ENCODE measurements at places on chromosomes 1 and 21.
A peak's percentile ranks its signal among the peaks of the same experiment; 100 is the strongest.

DNA sequence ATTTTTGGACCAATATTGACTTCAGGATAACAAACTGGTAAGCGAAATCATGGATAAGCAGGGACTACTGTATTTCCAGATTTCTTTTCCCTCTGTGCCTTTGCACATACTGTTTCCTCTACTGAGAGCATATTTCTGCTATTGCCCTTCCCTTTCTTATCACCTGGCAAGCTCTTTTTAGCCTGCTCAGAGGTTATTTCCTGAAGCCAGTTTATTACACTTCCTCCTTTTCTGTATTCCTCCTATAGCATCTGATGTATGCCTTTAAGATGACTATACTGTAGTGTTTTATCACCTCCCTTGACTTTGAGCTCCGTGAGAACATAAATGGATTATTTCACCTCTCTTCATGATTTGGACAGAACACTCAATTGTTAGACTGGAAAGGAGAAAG, 49.0 kb downstream of the MAGI3 start:
- DNase-seq, result no peak

DNA sequence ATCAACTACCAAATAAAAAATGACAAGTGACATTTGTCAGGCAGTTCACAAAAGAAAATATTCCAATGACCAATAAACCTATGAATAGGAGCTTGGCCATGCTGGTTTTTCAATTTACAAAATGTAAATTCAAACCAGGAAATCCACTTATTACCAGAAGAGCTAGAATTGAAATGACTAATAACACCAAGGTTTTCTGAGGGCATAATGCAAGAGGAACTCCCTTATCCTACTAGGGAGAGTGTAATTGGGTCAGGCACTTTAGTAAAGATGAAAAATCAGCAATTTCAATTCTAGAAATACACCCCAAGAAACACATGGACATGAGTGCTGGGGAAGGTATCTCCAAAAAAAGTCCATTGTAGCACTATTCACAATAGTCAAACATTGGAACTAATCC, 16.7 kb upstream of the TIAM1 start:
- DNase-seq, result no peak

DNA sequence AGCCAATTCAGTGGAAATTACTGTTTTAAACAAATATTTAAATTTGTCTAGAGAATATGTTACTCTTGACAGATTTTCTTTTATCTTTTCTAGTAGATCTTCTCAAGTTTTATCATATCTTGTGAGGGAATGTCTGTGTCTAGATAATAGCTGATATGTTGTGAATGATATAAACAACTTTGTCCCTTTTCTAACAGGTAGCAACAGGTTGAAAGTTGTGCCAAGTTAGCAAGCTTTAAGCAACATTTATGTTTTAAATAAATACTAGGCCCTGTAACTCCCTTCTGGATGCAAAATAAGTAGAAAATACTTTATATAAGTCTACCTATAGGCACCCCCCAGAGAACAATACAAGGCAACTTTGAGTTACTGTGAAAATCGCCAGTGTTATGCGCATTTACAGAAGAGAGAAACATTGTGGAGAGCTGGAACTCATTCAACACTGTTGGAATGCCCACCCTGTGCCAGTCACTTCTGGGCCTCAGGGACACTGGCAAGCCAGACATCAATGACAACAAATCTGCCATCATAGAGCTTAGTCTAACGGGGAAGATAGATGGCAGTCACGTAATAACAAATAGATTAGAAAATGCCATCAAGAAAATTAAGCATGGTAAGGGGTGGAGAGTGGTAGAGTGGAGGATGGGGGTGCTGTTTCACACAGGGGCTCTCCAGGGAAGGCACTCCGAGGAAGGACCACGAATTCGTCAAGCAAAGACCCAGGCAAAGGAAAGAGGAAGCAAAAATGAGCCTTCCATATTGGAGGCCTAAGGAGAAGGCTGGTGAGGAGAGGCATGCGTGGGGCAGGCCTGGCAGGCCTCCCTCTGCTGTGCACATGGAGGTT, 4.4 kb downstream of the MAP3K21 start:
- no peak for DNase-seq

- DNase-seq, result no peak
These were observed 41.6 kb upstream of the SLC45A1 start for GRCh38 chr1:8276173-8276914.

- DNase-seq, result no peak
These were observed 122.6 kb downstream of the FCRL5 start for GRCh38 chr1:157429601-157430240.

GRCh38 chr1:98389809-98390208, 271.7 kb upstream of the SNX7 start:
- no peak for DNase-seq

GRCh38 chr1:236304682-236305081, 22.9 kb upstream of the ERO1B start:
- no peak for DNase-seq

GRCh38 chr1:17763995-17764394, 8.9 kb downstream of the ACTL8 start:
- DNase-seq, result no peak

DNA sequence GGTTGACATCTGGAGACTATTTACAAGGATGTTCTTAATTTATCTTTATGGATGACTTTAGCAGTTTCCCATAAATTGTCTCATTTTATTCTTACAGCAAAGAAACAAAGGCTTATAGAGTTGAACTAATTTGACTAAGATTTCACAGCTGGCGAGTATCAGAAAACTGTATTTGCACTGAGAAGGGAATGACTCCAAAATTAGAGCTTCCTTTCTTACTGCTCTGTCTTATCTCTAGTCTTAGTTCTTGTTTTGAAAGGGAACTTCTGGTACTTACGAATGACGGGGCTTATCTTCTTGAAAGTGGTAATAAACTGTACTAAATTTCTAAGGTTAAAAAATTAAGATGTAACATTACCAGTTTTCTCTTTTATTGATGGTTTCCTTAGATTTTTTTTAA, 13.6 kb downstream of the CNST start:
- DNase-seq, result no peak

DNA sequence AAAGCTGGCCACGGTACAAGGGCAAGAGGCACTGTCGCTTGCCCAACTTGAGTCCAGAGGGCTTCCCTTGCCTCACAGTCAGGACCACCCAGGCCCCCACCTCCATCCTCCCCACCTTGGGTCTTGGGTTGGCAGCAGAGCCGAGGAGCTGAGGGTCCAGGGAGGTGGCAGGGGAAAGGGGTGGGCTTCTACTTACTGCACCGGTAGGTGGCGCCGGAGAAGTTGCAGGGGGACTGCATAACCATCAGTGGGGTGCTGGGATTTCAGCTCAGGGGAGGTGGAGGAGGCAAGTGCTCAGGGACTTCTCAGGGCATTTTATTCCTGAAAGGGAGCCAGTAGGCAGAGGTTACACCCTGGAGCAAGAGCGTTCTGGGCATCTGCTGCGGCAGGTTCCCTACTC, 44.0 kb downstream of the TRIM62 start:
- peak; percentile 49 for DNase-seq

DNA sequence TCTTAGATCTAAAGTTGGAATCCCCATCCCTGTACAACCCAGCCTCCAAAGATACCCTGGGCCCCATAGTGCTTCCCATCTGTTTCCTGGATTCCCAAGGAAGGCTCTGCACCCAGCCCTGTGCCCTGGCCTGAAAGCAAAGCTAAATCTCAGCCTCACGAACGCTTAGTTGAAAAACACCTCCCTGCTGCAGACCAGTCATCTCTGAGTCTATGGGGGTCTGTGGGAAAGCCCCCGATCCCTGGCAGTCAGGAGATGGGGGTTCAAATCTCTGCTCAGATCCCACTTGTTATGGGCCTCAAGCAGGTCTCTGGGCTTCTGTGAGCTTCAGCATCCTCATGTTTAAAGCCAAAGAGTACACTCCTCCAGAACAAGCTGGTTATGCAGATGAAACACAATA, 210.5 kb upstream of the GRIK3 start:
- DNase-seq, result no peak

DNA sequence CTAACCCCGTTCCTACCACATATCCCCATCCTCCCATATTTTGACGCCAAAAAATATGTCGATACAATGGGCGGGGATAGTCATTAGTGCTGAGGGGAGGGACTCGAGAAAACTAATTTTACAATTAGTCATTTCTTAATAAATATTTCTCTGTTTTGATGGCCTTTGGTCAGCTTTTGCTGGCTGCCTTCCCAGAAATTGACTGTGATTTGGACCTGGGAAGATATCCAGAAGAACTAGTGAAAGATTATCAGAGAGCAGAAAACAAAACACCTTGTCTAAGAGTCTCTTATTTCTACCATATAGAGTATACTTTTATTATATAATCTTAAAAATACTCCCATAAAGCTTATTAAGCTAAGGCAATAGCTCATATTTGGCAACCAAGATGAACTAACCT, 247.6 kb downstream of the MRPL39 start:
- no peak for DNase-seq

DNA sequence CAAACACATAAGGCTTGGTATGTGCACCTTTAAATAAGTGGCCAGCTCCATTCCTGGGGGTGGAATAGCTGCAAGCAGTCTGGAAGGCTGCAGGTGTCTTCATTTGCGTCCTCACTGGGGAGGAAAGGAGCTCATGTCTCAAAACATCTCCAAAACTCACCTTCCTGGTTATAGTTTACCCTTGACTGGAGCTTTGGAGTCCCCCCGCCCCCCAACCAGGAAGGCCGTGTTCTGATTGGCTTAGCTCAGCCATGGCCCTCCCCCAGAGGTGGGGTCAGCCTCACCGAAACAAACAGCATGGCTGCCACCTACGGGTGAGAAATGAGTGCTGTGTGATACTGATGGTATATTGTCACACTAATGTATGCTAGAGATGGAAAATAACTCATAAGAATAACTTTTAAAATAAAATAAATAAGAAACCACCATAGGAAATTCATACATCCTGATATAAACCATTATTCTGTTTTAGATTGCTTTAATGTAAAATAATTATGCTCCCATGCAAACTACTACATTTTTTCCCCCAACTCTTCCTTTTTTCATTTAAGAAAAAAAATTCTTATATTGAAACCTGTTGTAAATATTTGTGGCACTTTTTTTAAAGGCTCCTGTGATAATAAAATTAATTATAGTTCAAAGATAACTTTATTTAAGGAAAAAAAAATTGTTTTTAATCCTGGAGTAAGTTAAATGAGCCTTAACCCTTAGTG, 90.8 kb downstream of the ZP4 start:
- no peak for DNase-seq

- no peak for DNase-seq
These were observed 84.2 kb upstream of the RGS2 start for GRCh38 chr1:192724670-192725069.

- peak; percentile 8 for DNase-seq
These were observed 74.6 kb downstream of the USP24 start for GRCh38 chr1:55140546-55140983.

DNA sequence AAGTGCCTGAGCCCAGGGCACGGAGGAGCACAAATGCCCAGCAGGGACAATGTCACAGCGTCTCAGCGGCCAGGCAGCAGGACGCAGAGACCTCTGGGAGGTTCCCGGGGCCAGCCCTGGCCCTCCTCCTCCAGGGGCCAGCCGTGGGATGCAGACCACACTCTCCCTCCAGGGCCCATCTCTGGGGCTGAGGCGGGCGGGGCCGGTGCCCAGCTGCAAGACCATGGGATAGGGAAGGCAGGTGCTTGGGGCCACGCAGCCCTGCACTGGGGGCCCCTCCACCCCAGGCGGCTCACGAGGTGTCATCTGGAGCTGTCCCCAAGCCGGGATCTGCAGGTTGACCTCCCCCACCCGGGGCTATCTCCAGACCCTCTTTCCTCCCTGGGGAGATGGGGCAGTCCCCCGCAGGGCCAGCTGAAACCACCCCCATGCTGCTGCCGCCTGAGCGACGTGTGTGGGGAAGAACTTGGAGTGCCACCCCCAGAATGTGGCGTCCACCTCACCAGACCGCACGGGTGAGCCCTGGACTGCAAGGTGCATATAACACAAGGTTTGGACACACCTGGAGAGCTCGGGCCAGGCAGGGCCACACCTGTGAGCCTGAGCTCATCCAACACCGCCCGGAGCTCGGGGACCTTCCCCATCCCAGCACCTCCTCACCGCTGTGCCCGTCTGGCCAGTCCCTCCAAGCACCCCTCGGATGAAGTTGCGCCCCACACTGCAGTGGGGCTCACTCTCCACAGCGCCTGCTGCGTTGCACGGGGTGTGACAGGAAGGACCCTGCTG, 4.1 kb upstream of the TTLL10 start:
- no peak for DNase-seq
